NCI-H2107 (cell line): ENCODE measurements at places on chromosomes 6 and 20.

DNA sequence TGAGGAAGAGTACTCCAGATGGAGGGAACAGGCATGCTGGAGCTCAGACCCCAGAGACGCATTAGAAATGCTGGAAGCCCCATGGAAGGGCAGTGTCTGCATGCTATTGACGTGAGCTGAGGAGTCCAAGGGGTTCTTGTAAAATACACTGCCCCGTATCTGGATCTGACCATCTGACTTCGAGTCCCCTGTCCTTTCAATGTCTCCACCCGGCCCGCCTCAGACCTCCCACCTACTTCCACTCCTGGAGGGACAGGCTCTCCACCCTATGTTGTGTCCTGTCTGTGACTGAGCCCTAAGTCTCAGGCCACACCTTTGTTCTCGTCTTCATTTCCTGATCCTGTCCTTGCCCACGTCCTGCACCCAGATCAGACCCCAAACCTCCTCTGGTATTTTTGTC is 496.3 kb downstream of the CDH26 start:
- DNase-seq, result no peak

GRCh38 chr6:3905945-3906845 is 57.0 kb downstream of the FAM50B start:
- DNase-seq, result no peak

DNA sequence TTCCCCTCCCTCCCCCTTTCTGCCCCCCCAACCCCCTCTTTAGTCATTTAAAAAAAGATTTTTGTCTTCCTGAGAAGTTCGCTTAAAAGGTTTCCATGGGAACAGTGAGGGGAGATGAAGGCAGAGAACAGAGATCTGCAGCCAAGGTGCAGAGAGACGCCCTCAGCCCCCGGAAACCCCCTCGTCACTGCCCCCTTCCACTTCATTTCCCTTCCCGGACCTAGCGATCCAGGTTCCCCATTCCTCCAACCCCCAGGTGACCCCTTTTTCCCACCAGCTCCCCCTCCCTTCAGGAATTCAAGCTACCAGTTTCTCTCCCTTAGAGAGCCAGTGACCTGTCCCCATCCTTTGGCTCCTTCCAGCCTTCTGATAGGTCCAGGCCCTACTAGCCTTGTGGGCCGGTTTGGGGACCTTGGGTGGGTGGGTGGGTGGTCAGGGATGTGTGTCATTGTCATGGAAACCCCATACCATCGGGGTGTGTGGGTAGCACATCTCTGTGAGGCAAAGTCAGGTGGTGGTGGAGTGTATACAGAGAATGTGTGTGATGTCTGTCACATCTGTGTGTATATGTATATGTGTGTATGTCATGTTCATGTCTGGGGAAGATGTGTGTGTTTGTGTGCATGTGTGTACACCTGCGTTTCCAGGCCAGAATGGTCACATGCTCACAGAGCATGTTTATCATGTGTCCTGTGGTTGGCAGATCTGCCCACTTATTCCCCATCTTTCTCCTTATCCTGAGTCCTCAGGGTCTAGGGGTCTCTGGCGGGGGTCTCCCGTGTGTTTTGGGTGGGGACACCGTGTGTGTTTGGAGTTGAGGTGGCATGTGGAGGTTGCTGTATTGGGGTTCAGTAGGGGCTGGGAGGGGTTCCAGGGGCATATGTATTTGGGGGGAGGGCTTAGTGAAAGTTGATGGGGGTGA is 7.0 kb downstream of the SYNGAP1 start:
- no peak for DNase-seq

DNA sequence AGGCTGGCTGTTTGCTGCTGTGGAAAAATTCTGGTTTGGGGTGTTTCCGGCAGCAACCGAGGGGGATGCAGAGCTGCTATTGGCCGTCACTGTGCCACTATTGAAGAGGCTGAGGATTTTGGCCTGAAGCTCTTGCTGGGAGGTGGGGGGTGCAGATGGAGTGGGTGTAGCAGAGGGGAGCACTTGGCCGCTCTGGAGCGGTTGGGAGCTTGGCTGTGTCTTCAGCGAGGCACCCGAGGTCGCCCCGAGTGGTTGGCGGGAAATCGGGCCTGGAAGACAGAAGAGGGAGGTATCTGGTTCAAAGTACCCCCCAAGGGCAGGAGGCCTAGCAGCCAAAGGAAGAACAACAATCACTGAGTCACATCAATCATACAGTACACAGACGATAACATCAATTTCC is 27.1 kb downstream of the NCOA5 start:
- no peak for DNase-seq

GRCh38 chr6:84512391-84512790 is 252.0 kb downstream of the TBX18 start:
- no peak for DNase-seq

- no peak for DNase-seq
These were observed 107.3 kb downstream of the FOXO3 start for GRCh38 chr6:108667993-108668392.

GRCh38 chr6:158807515-158808441 is 11.4 kb downstream of the EZR start:
- no peak for DNase-seq

DNA sequence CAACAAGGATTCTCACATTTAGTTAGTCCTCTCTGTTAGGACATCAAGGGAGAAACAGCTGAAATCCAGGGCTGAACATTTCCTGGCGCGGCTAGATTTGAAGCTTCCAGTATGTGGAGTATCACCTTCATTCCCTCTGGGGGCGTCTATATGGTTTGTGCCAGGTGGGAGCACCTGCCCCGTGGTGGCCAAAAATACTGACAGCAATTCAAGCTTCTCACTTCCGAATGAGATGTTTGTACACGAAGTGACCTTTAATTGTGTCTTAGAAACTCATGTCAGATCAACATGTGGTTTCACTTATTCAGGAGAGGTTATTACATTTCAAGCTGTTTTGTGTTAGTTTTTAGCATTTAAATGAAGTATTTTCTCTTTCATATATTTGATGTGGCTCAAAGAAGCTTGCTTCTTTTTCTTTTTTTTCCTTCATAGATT is 67.3 kb upstream of the ZNF217 start:
- no peak for DNase-seq

DNA sequence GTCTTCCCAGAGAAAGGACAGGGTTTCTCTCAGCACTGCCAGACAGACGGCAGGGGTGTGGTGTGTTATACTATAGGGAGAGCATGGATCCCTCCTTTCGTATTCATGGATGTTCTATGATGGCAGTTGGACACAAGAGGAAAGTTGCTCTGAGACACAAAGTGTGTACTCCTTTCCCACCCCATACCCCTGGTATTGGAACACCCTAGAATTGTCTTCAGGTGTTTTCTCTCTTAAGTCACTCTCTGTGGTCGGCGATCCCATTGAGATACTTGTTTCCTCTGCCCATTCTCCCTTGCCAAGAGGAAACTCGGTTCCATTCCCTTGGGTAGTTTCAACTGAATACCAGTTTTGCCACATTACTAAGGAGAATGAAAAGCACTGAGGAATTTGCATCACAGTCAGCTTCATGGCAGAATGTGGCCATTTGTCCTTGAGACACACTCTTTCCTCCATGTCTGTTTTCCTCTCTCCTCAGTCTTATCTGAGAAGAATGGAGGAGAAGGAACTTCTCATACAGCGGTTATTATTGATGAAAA is 53.4 kb downstream of the RNF182 start:
- DNase-seq, result no peak

- DNase-seq, result no peak
These were observed 37.5 kb downstream of the SNX9 start for GRCh38 chr6:157860505-157860991.

GRCh38 chr6:142746524-142746923 is 198.5 kb downstream of the HIVEP2 start:
- DNase-seq, result no peak

DNA sequence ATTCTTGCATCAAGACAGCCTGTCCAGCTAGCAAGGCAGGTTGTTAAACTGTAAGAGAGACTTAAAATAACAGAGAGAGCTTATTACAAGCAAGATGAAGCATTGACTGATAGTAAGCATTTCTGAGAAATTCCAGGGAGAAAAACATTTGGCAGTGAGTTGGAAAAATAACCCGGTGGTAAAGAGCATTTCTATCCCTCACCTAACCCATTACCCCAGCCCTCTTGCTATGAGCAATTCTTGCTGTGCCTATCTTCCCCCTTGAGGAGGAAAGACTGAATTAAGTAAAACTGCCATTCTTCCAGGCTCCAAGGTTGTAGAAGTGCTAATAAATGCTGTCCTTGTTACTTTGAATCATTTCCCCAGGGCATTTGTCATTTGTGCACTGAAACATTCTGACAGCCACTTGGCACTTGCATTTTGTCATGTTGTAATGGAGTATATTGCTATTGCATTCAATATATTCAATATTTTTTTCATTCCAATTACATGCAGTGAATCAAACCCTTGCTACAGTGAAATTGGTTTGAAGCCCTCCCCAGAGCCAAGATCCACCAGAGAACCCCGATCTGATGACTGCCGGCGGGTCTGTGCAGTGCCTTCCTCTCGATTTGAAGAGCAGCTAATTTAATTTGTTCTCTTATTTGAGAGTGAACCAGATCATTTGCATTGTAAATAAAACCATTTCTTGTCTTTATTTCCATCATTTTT is 291.1 kb downstream of the HIVEP2 start:
- no peak for DNase-seq

- DNase-seq, result no peak
These were observed 4.5 kb downstream of the PI3 start for GRCh38 chr20:45179166-45179565.

- DNase-seq, result no peak
These were observed 17.7 kb upstream of the MYB start for GRCh38 chr6:135163440-135163738.

GRCh38 chr6:35727231-35727934 is 9.4 kb upstream of the ARMC12 start:
- no peak for DNase-seq

DNA sequence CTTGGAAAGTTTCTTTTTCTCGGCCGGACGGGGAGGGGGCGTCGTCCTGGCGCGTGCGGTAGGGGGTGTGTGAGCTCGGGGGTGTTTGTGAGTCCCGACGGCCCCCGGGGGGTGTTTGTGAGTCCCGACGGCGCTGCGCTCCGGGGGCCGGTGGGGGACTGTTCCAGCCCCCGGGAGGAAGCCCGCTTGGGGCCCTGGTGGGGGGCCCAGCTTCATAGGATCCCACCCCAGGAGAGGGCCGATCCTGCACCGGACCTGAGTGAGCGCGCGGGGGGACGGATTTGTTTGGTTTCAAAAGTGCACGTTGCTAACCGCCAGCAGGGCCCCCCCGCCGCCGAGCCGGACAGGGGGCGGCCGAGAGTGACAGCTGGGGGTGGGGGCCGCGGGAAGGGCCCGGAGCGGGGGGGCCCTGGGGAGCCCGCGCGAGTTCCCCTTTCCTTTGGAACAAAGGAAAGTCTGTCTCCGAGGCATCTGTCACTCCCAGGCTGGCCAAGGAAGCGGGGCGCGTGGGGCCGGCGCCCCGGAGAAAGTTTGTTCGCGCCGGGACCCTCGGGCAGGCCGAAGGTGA is 485 bp downstream of the TGIF2 start:
- DNase-seq, result no peak

DNA sequence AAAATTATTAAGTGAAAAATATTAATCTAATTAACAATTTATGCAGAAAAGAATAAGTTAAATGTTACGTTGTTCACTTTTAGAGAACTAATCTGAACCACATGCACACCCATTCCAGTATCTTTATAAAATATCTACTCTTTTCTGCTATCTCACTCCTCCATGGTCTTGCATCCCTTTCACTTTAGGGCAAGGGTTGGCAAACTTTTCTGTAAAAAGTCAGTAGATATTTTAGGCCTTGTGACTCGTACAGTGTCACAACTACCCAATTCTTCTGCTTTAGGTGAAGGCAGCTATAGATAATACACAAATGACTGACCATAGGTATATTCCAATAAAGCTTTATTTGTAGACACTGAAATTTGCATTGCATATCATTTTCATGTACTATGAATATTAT is 39.7 kb upstream of the SUPT3H start:
- no peak for DNase-seq

DNA sequence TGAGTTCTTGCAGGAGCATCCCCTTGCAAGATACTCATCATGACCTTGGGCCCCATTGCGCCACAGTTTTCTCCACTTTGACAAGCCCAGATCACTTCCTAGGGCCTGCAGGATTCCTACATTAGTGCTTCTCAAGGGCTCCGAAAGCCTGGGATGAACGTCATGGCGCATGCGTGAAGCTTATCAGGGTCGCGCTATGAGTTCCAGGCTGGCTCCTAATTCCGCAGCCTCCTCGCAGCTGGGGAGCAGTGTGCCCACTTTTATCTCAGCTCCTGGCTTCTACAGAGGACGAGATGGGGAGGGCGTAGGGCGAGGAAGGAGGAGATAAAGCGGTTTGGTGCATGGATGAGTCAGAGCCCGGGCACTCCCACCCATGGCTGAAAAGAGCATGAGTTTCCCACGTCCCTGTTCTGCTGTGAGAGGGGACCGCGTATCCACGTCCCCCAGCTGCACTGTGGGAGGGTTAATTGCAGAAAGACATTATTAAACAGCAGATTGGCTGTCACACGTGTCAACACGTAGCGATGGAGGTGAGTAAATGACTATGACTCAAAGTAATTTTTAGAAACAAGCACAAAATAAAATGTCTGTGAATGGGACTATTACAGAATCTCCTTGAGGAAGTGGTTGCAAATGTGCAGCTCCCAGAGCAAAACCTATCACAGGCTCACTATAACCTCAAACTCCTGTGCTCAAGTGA is 72.9 kb upstream of the DSP start:
- DNase-seq, result no peak

DNA sequence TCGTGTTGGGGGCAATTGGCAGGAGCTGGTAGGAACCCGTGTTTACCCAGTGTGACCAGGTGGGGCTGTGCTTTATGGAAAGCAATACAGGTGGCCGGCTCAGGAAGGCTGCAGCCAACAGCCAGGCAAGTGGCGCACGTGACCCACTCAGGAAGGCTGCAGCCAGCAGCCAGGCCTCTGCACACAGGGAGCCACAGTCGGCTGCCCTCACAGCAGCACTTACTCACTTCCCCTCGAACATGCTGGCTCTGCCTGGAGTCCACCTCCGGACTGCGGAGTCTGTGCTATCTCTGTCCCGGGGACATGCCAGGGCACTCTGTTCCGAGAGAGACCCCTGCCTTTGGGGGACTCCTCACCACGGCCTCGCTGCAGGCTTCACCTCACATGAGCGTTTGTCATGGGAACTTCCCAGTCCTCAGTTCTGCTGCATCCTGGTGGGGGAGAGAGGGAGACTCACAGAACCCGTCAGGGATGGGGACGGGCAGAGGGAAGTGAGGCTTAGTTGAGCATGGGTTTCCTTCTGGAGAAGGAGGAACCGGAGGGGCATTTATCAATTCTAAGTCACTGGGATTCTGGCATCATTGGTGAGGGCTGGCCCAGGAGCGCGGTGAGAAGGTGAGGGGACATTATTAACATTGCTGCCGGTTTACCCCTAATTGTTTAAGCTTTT is 76.8 kb downstream of the TTLL2 start:
- DNase-seq, result peak; percentile 9

GRCh38 chr6:44976677-44977641 is 351.2 kb upstream of the RUNX2 start:
- no peak for DNase-seq

- DNase-seq, result no peak
These were observed 102.3 kb upstream of the SULF2 start for GRCh38 chr20:47887477-47888080.

GRCh38 chr6:1679688-1680068 is 70.0 kb downstream of the FOXC1 start:
- DNase-seq, result no peak
